Fibroblast of lung (primary cell): ENCODE measurements at places on chromosomes 7 and 10. TPM values are rescaled to one million over a fixed set of nuclear protein-coding genes. Genes with fewer than 3 reads are reported as not detected.

ACHE gene
- under 0.01 and 0.26 TPM in 2 replicates for total RNA-seq

LIPN gene
- total RNA-seq, result not detected in 2 replicates

GRCh38 chr10:74255888-74256357 is 104.9 kb downstream of the ADK start:
- no peaks in the 10 kb centered on the region for H3K36me3 ChIP-seq
- peaks cover 2% of the 10 kb centered on the region for H3K4me1 ChIP-seq
- H3K4me3 ChIP-seq, result no peak overlapping the region
- H3K27me3 ChIP-seq, result no peaks in the 10 kb centered on the region
- no peak for DNase-seq

GRCh38 chr10:114822444-114823076 is 980 bp downstream of the FHIP2A start:
- H3K4me1 ChIP-seq, result peaks cover 12% of the 10 kb centered on the region
- H3K27me3 ChIP-seq, result no peaks in the 10 kb centered on the region
- H3K36me3 ChIP-seq, result no peaks in the 10 kb centered on the region
- H3K4me3 ChIP-seq, result peak overlapping the region; percentile 74

DNA sequence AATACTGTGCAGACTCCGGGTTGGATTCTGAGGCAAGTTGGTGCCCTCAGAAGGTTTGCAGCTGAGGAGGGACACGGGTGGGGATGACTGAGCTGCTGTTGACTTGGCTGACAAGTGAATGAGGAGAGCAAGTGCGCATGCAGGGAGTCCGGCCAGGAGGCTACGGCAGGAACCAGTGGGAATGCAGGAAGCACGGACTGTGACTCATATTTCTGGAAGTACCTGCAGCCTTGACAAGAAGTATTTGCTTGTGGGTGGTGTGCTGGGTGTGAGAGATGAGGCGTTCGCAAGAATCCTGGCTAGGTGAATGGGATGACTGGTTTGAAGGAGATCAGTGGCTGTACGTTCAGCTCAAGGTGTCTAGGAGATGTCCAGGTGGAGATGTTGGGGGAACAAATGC is 30.8 kb upstream of the FXYD4 start:
- no peaks in the 10 kb centered on the region for H3K36me3 ChIP-seq
- no peak for DNase-seq
- H3K4me1 ChIP-seq, result no peaks in the 10 kb centered on the region
- H3K27ac ChIP-seq, result no peak overlapping the region
- H3K27me3 ChIP-seq, result no peaks in the 10 kb centered on the region

- no peaks in the 10 kb centered on the region for H3K27me3 ChIP-seq
- no peaks in the 10 kb centered on the region for H3K36me3 ChIP-seq
- DNase-seq, result no peak
- no peaks in the 10 kb centered on the region for H3K4me1 ChIP-seq
- no peak overlapping the region for H3K4me3 ChIP-seq
Observed at GRCh38 chr7:14988941-14989340, 86.4 kb upstream of the DGKB start.

DNA sequence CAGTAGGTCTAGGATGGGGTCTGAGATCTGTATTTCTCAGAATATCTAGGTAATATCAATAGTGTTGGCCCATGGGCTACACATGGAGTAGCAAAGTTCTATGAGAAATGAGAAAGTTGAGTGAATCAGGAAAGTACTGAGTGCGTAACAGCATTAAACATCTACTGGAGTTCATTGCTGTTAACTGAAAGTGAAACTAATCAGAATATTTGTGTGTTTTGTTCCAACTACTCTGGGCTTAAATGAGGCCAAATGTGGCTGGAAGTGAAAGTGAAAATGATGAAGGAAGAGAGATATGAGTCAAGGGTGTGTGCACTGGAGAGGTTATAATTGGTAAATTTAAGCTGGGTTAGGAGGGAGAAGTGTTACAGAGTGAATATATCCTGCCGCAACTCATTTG is 46.5 kb downstream of the TMEM106B start:
- no peaks in the 10 kb centered on the region for H3K4me1 ChIP-seq
- DNase-seq, result peak; percentile 39
- no peaks in the 10 kb centered on the region for H3K27me3 ChIP-seq
- H3K27ac ChIP-seq, result no peak overlapping the region

- no peak for DNase-seq
- no peaks in the 10 kb centered on the region for H3K27me3 ChIP-seq
- no peaks in the 10 kb centered on the region for H3K36me3 ChIP-seq
- H3K27ac ChIP-seq, result no peak overlapping the region
Observed at GRCh38 chr10:127882801-127883459, 9.8 kb downstream of the CLRN3 start.

DNA sequence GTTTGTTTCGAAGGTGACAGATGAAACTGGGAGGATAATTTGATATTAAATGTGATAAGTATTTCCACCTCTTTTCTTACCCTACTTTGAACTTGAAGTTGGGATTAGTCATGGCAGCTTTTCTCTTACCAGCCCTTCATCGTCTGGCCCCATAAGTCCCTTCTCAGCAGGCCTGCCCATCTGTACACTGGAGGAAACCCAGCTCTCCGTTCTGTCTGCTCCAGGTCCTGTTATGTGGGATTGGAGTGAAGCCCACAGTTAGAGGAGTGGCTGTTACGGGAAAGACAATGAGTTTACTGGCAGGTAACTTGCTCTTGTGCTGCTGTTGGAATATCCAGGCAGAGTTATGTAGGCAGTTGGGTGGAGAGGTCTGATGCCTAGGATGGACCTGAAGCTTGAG is 127.3 kb downstream of the CAMK1D start:
- no peak overlapping the region for H3K4me3 ChIP-seq
- H3K27ac ChIP-seq, result no peak overlapping the region
- no peaks in the 10 kb centered on the region for H3K36me3 ChIP-seq
- H3K27me3 ChIP-seq, result no peaks in the 10 kb centered on the region
